Mononuclear cell (primary cell): ENCODE measurements at places on chromosomes 2 and 18. TPM values are rescaled to one million over a fixed set of nuclear protein-coding genes. Genes with fewer than 3 reads are reported as not detected.

The CRYGD gene
- not detected for total RNA-seq

The REEP1 gene
- total RNA-seq, result 0.63 TPM

The RFX8 gene
- total RNA-seq, result 0.21 TPM

The LRP1B gene
- total RNA-seq, result under 0.01 TPM

The DTNA gene
- 0.31 TPM for total RNA-seq

The OR6B2 gene
- not detected for total RNA-seq

The PKDCC gene
- total RNA-seq, result not detected

The RGPD6 gene
- total RNA-seq, result 103 TPM

The VAMP8 gene
- 27.6 TPM for total RNA-seq

The SAG gene
- total RNA-seq, result 0.21 TPM

The L3MBTL4 gene
- total RNA-seq, result 3.0 TPM

The VSNL1 gene
- not detected for total RNA-seq

The AGXT gene
- total RNA-seq, result not detected

The SOS1 gene
- total RNA-seq, result 10.0 TPM

The TMEM200C gene
- total RNA-seq, result under 0.01 TPM
